ENCODE measurements at places on chromosomes 12 and 14.

DNA sequence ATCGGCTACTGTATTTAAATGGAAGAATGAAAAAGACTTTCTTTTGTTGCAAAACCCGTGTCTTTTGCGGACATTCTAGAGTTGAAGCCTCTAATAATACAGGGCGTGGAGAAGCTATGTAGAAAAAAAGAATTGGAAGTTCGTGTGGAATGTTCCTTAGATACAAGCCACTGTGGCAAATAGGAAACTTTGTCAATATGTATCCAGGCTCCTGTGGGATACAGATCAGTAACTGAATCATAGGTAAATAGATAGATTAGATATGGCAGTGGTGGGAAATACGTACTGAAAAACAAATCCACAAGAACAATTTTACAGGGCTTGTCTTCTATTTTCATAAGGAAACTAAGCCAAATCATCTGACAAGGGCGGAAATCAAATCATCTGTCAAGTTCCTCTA is 245.4 kb downstream of the EGLN3 start:
- no peak for DNase-seq

GRCh38 chr14:99475179-99475578 is 5.5 kb downstream of the SETD3 start:
- DNase-seq, result no peak

- DNase-seq, result no peak
Measured at GRCh38 chr12:64813723-64814122, 10.7 kb upstream of the TBC1D30 start.

DNA sequence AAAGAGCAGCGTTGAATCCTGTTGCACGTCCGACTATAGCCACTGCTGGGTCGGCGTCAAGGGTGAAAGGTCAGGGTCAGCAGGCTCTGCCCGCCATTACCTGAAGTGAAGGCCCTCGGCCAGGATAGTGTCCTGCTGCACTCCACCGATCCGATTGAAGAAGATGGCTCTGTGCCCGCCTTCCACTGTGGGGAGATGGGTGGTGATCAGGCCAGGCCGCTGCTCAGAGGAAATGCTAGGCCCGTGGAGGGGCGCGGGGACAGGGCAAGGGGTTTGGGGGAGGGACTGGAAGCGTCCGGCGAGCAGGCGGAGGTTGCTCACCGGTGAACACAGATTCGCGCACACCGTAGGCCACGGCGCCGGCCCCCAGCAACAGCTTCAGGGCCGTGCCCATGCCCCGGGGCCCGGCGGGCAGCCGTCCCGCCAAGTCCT is 352 bp downstream of the PHB2 start:
- no peak for DNase-seq

DNA sequence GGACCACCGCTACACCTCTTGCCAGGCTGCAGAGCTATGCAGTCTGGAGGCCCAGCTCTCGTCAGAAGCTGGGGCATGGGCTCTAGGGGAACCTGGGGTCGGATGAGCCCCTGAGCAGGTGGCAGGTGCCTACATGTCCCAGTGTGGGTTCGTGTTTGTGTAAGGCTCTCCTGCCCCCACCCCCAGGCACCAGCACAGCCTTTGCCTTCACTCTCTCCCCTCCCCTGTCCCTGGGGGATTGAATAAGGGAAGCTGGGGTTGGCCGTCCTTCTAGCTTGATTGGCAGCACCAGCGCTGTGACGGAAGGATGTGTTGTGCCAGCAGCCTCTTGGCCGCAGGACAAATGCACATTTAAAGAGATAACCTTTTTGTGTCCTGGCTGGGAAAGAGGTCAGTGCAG is 34.8 kb upstream of the TSPAN9 start:
- DNase-seq, result no peak

DNA sequence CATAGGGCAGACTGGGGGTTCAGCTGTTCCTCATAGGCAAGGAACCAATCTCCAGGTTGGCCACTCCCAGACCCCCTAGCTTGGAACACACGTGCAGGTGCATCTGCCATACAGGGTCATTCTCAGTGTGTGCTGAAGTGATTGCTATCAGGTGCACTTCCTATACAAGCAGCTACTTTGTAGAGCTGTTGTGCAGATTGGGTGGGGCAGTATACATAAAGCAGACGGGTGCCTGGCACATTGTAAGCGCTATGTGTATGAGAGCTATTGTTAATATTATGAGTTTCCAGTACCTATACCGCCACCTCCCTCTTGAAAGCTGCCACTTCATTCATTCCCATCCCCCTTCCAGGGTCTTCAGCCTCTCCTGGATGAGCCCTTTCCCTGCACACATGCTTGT is 17.3 kb downstream of the IRF2BPL start:
- DNase-seq, result no peak

GRCh38 chr14:60250257-60251035 is 1.4 kb downstream of the PPM1A start:
- no peak for DNase-seq

DNA sequence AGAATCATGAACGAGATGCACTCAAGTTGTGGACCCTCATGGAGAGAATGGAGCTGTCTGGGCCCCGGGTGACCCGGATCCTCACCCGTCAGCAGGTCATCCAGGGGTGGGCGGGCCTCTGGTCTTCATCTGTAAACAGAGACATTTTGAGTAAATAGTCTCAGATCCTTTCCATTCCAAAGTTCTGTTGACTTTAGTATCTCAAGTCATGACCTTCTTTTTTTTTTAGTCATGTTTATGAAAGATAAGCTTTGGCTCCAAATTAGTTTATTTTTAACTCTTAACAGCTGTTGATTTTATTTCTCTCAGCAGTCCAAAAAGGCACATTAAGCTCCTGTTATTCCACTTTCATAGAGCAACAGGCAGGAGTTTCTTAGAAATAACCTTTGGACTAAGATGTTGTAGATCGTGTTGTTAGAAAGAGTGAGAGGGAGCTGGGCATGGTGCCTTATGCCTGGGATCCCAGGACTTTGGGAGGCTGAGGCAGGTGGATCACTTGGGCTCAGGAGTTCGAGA is 48.9 kb upstream of the AMN start:
- DNase-seq, result no peak

DNA sequence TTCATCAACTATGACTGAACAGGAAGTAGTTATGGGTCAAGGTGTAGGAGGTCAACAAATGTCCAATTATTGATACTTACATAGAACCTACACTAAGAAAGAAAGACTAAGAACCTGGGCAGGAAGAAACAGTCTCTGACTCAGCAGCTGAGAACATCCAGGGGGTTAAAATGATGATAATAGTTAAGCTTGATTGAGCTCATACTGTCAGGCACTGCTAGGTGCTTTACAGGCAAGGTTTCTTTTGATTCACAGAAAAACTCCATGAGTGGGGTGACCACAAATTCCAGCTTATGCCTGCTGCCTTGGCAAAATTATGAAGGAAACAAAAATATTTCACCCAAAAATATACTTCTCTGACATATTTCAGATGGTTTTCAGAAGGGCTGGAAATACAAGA is 75.0 kb downstream of the ACADS start:
- DNase-seq, result no peak

DNA sequence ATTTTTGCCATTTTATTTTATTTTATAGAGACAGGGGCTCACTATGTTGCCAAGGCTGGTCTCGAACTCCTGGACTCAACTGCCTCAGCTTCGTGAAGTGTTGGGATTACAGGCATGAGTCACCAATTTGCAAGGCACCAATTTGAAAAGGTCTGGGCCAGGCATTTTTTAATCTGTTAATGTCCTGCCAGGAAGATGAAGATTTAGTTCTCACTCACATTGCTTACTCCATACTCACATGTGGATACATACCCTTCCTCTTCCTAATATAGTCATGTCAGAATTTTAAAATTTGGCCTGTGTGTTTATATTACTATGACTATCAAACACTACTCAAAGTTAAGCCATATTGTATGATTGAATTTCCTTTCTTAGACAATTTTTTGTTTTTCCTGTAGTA is 15.3 kb upstream of the EML1 start:
- DNase-seq, result no peak

GRCh38 chr12:6613015-6613775 is 6.0 kb upstream of the CHD4 start:
- DNase-seq, result peak; percentile 24

- DNase-seq, result no peak
Measured at GRCh38 chr12:79019672-79020071, 155.1 kb downstream of the SYT1 start.

GRCh38 chr14:45135156-45135555 is 574 bp upstream of the FANCM start:
- no peak for DNase-seq

DNA sequence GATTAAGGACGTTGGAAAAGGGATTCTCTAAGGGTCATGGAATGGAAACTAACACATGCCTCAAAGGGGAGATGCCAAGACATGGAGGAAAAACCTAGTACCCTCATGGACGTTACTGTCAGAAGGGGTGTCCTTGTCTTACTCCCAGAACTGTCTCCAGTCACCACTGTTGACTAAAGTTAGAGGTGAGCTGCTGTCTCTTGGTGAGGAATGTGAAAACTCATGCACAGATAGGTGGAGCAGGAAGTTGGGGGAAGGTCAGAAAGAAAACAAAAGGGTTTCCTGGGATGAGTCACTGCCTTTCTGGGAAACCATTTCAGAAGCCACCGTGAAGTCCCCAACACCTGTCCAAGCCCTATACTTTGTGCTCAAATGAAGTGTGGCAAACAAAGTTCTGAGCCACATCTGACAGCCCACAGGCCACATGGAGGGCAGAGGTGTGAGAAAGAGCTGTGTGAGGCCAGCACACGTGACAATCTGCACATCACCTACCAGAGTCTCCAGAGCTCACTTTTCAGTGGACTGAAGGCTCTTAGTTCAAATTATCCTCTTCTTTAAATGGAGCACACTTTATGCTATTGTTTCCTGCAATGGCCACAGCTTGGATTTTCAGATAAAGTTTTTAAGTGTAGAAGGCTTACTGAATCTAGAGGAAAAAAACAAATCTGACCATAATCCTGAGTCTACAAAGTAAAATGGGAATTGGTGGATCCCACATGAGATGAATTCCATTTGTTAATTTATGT is 92.9 kb upstream of the EGLN3 start:
- DNase-seq, result peak; percentile 73

DNA sequence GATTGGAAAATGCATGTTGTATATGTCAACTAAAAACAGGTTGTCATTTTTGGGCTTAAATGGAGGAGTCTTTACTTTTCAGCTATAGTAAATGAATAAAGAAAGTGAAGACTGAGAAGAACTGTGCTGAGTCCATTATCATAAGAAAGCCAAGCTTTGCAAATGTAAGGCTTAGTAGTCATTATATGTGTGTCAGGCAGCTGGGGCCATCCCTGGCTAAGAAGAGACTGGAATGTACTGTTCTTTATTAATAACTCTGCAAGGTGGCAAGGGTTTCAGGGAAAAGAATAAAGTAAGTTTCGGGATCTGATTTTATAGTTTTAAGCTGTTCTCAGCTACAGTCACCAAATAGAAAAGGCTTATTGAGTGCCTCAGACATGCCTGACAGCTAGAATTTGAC is 48.7 kb downstream of the SRGAP1 start:
- no peak for DNase-seq

GRCh38 chr12:32788405-32788804 is 32.7 kb upstream of the YARS2 start:
- DNase-seq, result no peak

DNA sequence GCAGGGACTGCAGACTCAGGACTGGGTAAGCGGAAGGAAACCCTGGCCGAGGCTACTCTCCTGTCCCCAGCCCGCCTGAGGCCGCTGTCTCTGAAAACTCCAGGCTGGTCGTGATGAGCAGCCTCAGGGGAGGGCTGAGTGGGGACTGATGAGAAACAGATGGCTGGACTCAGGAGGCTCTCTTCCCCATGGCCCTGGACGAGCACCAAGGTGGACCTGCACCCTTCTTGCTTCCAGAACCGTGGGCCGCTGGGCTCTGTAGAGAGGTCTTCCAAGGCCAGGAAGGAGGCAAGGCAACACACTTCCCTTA is 1.1 kb downstream of the TEX22 start:
- no peak for DNase-seq

- no peak for DNase-seq
Measured at GRCh38 chr14:98853063-98853729, 418.8 kb downstream of the BCL11B start.

- DNase-seq, result no peak
Measured at GRCh38 chr12:75692876-75693275, 181.5 kb upstream of the KRR1 start.

- no peak for DNase-seq
Measured at GRCh38 chr14:104044016-104044415, 41.5 kb upstream of the ASPG start.

DNA sequence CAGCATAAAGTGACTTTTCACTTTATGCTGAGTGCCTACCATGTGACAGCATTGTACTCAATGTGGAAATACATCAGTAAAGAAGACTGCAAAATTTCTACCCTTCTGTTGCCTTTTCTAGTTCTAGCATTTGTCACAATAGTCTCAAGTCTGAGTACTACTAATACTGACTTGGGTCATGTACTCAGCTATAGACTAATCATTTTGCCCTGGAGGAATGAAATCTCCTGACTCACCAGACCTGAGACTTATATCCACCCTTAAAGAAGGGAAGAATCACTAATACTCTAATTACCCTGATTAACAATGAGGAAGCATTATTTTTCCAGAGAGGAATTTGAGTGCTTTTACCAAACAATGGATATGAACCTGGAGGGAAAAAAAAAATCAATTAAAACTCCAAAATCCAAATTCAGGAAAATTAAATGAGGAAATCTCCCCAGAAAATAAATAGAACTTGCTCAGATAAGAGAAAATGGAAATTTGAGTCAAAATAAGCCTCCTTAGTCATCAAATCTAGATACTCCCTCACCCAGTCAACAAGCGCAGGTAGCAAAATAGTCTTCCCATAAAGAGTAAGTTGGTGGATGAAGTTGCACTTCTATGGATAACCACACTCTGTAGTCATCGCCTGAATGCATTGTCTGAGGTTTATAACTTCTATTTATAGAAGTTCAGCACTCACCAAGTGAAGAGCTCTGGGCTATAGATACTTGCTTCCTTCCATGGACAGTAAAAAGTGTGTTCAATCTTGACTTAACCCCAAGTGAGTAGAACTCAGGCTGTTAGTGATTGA is 386.6 kb downstream of the SYT1 start:
- DNase-seq, result no peak

DNA sequence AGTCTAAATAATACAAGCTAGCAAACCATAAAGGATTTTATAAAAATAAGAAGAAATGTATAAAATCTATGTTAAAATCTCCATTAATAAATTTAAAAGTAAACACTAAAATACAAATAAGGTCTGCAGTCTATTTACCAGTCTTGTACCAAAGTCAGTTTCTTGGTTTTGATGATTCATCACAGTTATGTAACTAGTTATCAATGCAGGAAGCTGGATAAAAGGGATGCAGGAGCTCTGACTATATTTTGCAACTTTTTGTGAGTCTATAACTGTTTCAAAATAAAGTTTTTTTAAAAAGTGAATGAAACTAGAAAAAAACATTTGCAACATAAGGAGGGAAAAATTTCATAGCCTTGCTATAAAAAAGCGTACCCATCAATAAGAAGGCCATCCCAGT is 151.5 kb downstream of the DERA start:
- no peak for DNase-seq

DNA sequence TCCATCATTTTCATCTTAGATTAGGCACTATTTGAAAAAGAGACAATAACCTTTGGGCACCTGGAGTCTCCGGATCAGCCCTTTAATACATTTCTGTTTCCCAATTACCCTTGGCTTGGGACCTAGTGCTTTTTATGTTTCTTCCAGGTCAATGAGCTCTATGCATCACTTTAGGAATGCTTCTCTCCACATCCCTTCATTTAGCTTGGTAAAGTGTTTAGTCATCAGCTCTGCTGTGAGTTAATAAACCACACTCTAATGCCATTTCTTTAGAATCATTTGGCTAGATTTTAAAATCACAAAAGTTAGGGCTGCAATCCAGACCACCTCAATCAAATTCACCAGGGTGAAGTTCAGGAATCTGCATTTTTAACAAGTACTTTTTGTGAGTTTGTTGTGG is 41.7 kb downstream of the RASSF9 start:
- DNase-seq, result no peak

Data from activated effector memory CD4-positive, alpha-beta T cell treated with Interleukin-2 at 50 U/mL for 16 hours (primary cell).